Gastrocnemius medialis (tissue), 4 donors: ENCODE measurements at places on chromosomes 3 and 15.

DNA sequence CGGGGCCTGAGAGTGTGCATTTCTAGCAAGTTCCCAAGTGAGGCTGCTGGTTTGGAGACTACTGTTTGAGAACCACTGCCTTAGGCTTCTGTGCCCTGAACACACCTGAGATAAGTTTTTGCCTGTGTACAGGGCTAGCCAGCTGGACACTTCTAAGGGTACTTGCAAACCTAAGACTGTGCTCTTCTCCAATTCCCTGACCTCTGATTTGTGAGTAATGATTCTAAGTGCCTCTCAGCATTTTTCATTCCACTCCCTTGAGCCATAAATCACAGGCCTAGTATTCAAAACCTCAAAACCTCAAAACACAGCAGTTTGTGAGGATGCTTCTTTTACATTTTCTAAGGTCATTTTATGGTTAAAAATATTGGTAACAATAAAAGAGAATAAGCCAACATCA is 148.4 kb downstream of the CHST2 start:
- H3K27me3 ChIP-seq = no peaks in the 10 kb centered on the region
- H3K4me3 ChIP-seq = no peak overlapping the region
- no peaks in the 10 kb centered on the region for H3K36me3 ChIP-seq
- H3K27ac ChIP-seq = no peak overlapping the region

- H3K36me3 ChIP-seq = no peaks in the 10 kb centered on the region
- H3K27ac ChIP-seq = no peak overlapping the region
- H3K4me1 ChIP-seq = no peaks in the 10 kb centered on the region
- H3K27me3 ChIP-seq = no peaks in the 10 kb centered on the region
- DNase-seq = no peak
- no peak overlapping the region for H3K4me3 ChIP-seq
These were observed 721.4 kb upstream of the NR2F2 start for GRCh38 chr15:95609096-95609495.

GRCh38 chr3:188829130-188829529 is 342.6 kb upstream of the TPRG1 start:
- H3K4me1 ChIP-seq = peaks cover 31% of the 10 kb centered on the region
- H3K4me3 ChIP-seq = no peak overlapping the region
- no peak for DNase-seq
- no peaks in the 10 kb centered on the region for H3K36me3 ChIP-seq

DNA sequence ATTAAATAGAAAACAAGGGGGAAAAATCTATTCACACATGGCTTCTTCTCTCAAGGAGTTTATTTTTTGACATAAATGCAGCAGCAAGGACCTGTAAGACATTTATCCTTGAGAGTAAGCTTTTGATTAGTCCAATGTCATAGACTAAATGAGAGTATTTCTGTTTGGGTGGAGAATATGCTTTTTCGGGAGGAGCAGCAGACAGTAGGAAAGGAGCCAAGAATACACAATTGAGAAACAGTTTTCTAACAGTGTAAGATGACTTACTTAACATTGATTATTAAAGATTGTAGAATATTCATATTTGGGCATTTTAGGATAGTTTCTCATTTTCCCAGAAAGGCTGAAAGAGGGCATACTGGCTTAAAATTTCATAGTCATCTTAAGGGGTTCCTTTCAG is 65.9 kb upstream of the PAQR5 start:
- H3K36me3 ChIP-seq = peaks cover 5% of the 10 kb centered on the region
- H3K4me1 ChIP-seq = no peaks in the 10 kb centered on the region
- no peak for DNase-seq
- no peaks in the 10 kb centered on the region for H3K27me3 ChIP-seq

DNA sequence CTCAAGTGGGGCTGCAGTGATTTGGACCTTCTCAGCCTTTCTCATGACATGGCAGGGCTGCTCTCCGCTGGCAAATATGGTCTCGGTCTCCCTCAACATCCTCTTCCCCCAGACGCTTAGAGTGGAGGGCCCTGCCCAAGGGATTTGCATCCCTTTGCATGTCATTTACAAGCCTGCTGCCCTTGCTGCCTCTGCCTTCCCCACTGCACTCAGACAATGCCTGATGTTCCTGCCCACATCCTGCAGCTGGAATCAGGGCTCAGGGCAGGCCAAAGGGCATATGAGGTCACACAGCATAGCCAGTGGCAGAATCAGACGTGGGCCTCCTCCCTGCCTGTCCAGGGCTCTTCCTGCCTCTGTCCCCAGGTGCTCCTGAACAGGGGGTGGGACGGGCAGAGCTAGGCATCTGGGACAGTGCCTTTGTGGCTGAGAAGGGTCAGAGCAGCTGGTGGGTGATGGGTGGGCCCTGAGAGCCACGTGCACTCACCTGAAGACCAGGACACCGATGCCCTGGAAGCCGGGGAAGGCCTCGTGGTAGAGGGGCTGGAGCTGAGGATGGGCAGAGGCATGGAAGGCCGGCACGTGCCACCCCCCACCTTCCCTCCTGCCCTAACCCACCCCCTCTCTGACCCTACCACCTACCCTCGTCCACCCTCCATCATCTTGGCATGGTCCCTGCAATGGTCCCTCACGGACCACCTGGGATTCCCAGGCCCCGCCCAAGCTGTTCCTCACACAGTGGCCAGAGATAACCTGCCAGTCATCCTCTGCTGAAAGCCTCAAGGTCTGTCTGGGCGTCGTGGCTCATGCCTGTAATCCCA is 27.4 kb upstream of the GOLGA6C start:
- no peaks in the 10 kb centered on the region for H3K4me1 ChIP-seq
- H3K36me3 ChIP-seq = no peaks in the 10 kb centered on the region
- H3K27ac ChIP-seq = no peak overlapping the region
- no peaks in the 10 kb centered on the region for H3K27me3 ChIP-seq
- no peak for DNase-seq
- H3K4me3 ChIP-seq = no peak overlapping the region

GRCh38 chr3:116951610-116952009 is 242.0 kb downstream of the TUSC7 start:
- no peaks in the 10 kb centered on the region for H3K36me3 ChIP-seq
- H3K27ac ChIP-seq = no peak overlapping the region
- H3K4me1 ChIP-seq = no peaks in the 10 kb centered on the region
- no peak overlapping the region for H3K4me3 ChIP-seq

DNA sequence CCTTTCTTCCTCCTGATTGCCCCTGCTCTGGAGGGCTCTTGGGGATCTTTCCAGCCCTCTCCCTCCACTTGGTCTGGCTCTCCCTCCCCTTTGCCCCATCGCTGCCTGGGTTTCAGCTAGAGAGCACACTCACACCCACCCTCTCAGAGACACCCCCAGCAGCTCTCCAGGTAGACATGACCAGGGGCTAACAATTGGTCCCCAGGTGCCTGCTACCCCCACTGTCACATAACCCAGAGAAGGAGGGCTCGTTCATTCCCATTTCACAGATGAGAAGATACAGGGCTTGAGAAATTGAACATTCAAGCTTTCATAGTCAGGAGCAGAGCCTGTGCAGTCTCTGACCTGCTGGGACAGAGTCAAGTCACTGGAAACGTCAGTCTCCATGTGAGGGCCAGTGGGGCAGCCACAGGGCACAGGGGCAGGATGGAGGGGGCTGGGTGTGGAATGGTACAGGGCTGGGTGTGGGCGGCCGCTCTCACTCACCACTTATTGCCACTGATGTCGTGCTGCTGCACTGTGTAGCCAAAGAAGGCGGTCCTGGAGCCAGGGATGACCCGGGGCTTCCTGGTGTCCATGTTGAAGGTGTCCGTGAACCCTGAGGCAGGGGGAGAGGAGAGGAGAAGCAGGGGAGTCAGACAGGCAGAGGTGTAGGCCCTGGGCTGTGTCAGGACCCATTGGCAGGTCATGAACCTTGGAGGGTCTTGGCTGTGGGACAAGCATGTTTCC is 29.4 kb downstream of the ITGA11 start:
- no peaks in the 10 kb centered on the region for H3K27me3 ChIP-seq
- no peaks in the 10 kb centered on the region for H3K36me3 ChIP-seq
- H3K27ac ChIP-seq = no peak overlapping the region
- H3K4me3 ChIP-seq = no peak overlapping the region
- no peak for DNase-seq
